ENCODE measurements at places on chromosomes 6 and 20.

DNA sequence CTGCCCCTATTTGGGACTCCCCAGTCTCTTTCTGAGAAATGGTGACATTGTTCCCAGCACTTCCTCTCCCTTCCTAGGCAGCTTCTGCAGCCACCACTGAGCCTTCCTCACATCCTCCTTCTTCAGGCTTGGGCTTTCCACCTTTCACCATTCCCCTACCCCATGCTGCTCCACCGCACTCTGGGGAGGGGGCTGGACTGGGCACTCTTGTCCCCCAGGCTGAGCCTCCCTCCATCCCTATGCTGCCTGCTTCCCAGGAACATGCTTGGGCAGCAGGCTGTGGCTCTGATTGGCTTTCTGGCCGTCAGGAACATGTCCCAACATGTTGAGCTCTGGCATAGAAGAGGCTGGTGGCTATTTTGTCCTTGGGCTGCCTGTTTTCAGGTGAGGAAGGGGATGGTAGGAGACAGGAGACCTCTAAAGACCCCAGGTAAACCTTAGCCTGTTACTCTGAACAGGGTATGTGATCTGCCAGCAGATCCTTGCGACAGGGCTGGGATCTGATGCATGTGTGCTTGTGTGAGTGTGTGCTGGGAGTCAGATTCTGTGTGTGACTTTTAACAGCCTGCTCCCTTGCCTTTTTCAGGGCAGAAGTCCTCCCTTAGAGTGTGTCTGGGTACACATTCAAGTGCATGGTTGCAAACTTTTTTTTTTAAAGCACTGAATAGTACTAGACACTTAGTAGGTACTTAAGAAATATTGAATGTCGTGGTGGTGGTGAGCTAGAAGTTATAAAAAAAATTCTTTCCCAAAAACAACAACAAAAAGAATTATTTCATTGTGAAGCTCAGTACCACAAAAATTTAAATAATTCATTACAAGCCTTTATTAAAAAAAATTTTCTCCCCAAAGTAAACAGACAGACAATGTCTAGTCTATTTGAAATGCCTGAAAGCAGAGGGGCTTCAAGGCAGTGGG, 2.1 kb upstream of the CDKN1A start:
- no peak for DNase-seq

GRCh38 chr6:48032151-48032550, 78.8 kb downstream of the PTCHD4 start:
- DNase-seq, result no peak

- no peak for DNase-seq
Measured at GRCh38 chr6:161244725-161245124, 29.1 kb downstream of the AGPAT4 start.

DNA sequence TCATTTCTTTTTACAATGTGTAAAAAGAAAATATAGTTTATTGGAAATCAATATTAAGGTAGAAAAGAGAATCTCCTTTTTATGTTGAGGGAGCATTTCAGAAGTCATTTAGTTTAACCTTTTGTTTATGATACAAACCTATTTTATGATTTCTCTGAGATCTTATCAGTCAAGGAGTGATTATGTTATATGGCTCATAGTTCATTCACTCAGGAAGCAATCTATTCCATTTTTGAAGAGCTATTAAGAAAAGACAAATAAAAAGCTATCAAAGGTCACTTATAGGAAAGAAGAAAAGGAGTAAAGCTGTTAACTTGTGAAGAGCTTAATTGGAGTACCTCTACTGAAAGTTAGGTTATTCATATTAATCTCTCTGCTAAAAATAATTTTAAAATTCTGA, 526.6 kb upstream of the JAG1 start:
- no peak for DNase-seq

Measured in CD4-positive, alpha-beta memory T cell (primary cell).